Heart right ventricle (tissue), 16 donors: ENCODE measurements at places on chromosomes 5 and 9. TPM values are rescaled to one million over a fixed set of nuclear protein-coding genes. Genes with fewer than 3 reads are reported as not detected.

- DNase-seq = no peak
These were observed 665.0 kb downstream of the NR2F1-AS1 start for GRCh38 chr5:92916036-92916435.

DNA sequence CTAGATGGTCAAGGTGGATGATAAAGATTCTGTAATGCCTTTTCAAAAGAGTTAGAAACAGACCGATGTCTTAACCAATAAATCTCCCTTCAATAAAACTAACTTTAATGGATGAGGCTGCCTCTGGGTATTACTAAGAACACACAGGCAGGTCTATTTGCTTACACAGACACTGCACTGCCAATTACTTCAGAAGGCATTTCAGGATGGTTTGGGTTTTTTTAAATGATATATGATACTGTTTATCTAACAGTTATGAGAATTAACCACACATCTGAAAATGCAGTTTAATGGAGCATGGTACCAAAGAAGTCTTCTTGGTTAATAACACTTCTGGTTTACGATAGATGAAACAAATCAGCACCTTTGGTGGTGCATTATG, 367.9 kb upstream of the GRAMD2B start:
- no peak for DNase-seq

GRCh38 chr9:81317939-81318338, 371.4 kb downstream of the TLE1 start:
- no peak for DNase-seq

DNA sequence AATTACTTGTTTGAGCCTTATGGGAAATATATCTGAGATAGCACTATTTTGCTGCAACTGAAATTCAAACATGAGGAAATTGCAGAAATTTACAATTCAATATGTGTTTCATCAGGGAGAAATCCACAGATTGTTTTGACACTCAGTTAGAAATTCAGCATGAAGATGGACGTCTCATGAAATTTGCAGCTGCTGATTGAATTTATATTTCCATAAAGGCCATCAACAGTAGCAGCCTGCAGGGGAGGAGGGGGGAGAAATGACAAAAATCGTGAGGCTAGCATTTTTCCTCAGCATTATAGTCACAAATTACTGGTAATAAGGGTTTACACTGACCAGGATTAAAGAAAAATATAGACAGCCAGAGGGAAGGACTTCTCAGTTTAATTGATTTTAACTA, 81.0 kb downstream of the NDUFAF2 start:
- no peak for DNase-seq

GRCh38 chr5:6830643-6831239, 117.5 kb downstream of the TENT4A start:
- no peak for DNase-seq

PLGRKT gene
- total RNA-seq = 45.9 TPM

SPATA31D4 gene
- not detected for total RNA-seq

SLC38A9 gene
- total RNA-seq = 8.6 TPM

FBP1 gene
- 0.64 TPM for total RNA-seq

LRRC19 gene
- total RNA-seq = not detected

CAMK2A gene
- total RNA-seq = 10.7 TPM
